ENCODE measurements at places on chromosomes 12 and 14.

GRCh38 chr12:1705774-1706631, 15.1 kb downstream of the ADIPOR2 start:
- DNase-seq, result no peak

DNA sequence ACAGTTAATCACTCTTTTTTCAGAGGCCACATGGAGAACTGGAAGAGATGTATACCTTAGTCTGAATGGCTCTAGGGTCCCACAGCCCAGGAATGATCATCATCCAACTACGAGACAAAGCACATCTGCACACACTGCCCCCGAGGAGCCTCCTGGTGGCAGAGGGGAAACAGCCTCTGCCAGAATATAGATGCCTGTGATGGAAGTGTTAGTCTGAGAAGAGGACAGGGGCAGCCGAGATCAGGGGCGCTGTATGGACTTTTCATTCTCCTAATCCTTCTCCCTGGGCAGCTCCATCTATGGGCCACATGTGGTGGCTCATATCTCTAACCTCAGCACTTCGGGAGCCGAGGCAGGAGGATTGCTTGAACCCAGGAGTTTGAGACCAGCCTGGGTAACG, 82.8 kb upstream of the CAPRIN2 start:
- DNase-seq, result no peak

- DNase-seq, result no peak
Observed at GRCh38 chr14:61761557-61761956, 663 bp upstream of the SNAPC1 start.

- no peak for DNase-seq
Observed at GRCh38 chr12:24109381-24110039, 160.0 kb upstream of the SOX5 start.

DNA sequence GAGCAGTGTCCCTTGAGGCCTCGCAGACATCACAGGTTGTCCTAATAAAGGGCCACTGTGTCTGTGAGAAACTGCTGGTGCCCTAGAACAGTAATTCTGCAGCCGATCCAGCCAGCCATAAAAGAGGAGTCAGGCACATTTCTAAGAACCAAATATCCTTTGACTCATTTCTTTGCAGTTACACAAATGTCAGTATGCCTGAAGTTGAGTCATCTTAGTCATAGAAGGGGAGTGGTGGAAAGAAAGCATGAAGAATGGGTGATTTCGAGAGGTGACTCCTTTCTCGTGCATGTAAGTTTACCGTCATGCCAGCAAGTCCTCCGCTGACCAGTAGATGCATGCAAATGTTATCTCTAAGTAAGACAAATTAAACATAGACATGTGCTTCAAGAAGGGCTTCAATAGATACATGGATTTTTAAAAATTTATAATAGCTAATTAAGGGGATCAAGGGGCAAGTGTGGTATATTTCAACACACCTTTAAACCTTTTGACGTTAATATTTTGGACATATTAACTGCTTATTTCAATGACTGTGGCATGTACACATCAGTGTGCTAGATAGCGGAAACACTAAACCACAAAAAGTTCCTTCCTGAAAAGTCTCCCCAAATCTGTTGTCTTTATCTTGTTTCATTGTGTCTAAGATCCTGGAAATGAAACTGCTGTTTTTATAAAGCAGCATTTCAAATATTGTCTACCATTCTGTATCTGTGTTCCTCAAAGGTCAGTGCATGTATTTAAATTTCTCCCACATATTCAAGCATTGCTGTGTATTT, 497.4 kb downstream of the NPAS3 start:
- DNase-seq, result no peak

DNA sequence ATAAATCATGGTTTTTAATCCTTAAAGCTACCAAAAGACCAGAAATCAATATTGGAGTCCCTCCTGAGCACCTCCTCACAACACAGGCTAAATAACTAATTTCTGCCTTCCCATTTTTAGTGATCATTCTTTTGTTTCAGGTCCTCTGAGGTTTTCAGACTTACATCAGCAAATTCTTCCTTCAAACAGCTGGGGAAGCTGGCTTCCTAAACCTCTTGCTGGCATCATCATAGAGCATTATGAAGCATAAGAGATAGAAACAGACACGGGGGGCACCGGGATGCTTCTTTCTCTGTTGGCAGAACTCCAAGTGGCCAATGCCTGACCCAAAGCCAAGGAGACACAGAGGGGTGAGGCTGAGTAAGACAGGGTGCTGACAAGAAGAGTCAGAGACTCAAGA, 47.9 kb upstream of the DBX2 start:
- DNase-seq, result no peak

- peak; percentile 89 for DNase-seq
Observed at GRCh38 chr14:103628221-103628683, 759 bp upstream of the KLC1 start.

DNA sequence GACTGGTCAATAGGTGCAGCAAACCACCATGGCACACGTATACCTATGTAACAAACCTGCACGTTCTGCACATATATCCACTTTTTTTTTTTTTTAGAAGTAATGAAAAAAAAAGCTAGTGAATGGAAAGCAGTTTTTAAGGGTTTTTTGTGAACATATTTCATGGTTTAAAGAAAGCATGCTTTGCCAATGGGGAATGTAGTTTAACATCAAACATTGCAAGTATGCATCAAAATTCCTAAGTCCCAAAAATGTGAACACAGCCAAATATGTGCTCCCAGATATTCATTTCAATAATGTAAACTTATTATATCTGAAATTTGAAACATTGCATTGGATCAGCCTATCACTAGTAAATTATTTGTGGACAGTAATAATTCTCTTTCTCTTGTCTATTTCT, 710.4 kb upstream of the FLRT2 start:
- DNase-seq, result no peak

- peak; percentile 3 for DNase-seq
Observed at GRCh38 chr14:104344818-104345620, 206.6 kb downstream of the KIF26A start.

GRCh38 chr12:45827974-45828373, 98.5 kb downstream of the ARID2 start:
- DNase-seq, result no peak

GRCh38 chr12:119838826-119839600, 38.1 kb downstream of the CIT start:
- no peak for DNase-seq

DNA sequence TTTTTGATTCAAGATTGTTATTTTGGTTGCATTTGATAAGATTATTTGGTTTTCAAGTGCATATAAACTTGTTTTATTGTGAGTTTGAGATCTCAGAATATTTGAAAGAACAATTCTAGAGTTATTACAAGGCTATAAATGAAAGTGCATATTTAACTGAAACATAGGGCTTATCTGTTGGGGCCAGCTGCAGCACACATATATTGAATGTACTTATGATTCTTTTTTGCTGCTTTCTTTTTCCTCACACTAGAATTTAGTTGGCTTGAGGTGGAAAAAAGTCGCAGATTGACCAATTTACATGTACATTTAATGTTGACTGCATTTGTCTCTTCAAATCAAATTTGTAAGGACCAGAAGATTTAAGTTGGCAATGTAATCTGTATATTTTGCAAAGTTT, 88.0 kb downstream of the PCNX1 start:
- DNase-seq, result no peak

- DNase-seq, result peak; percentile 29
Observed at GRCh38 chr12:3342051-3342450, 149.0 kb upstream of the PRMT8 start.

DNA sequence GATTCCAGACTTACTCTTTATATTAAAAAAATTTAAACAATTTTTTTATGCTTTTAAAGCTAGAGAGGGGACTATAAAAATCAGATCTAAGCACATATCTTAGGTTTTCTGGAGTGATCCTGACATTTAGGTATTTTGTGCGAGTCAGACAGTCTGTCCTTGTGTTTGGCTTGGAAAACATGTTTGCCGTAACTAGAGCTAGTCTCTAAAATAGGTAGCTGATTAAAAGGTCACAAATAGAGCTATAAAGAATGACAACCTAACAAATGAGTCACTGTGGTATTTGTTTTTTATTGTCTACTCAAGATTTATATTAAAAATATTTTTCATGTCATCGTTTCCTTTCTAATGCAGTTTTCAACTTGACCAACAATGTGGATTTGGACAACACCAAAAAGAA, 73.4 kb downstream of the MNAT1 start:
- no peak for DNase-seq

GRCh38 chr12:53236443-53237111, 4.6 kb upstream of the RARG start:
- peak; percentile 25 for DNase-seq

DNA sequence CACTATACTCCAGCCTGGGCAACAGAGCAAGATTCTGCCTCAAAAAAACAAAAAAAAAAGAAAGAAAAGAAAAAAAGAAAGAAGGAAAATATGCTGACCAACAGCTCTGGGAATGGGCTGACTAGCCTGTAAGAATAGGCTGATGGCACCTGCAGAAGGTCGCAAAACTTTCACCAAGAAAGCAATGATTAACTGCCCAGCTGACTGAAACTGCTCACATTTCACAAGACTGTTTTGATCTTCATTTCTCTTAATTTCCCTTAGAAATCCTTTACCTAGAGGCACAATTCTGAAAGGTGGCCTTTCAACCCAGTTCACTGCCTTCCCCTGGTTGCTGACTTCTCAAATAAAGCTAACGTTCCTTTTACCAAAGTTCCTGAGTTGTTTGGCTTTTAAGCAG, 12.4 kb downstream of the BEST3 start:
- no peak for DNase-seq

- DNase-seq, result no peak
Observed at GRCh38 chr12:132362996-132363660, 33.7 kb upstream of the GALNT9 start.

- no peak for DNase-seq
Observed at GRCh38 chr14:77659831-77660230, 43.4 kb upstream of the SPTLC2 start.

GRCh38 chr14:99481745-99482099, 513 bp downstream of the CCNK start:
- peak; percentile 71 for DNase-seq

- no peak for DNase-seq
Observed at GRCh38 chr12:34595749-34596733, 573.7 kb downstream of the ALG10 start.

DNA sequence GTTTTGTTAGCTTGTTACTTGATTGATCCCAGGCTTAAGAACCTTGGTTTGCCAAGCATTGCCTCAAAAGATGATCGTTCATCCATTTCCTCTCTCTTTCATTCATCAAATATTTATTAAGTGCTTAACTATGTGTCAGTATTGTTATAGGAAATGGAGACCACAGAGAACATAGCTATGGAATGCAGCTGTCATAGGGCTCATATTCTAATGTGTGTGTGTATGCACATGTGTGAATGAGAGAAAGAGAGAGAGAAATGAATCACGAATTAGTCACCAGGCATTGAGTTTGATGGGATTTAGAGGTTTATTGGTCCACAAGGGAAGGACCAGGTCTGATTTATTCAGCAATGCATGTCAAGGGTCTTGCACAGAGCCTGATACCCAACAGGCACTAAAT, 71.0 kb upstream of the FBXO21 start:
- DNase-seq, result no peak

Data from stomach (tissue), 19 donors.